ENCODE measurements at places on chromosomes 4 and X. TPM values are rescaled to one million over a fixed set of nuclear protein-coding genes. Genes with fewer than 3 reads are reported as not detected.

GRCh38 chrX:136467303-136467702, 20.4 kb upstream of the BRS3 start:
- DNase-seq: no peak
- H3K27me3 ChIP-seq: no peaks in the 10 kb centered on the region
- H3K36me3 ChIP-seq: no peaks in the 10 kb centered on the region
- H3K4me3 ChIP-seq: no peak overlapping the region
- H3K27ac ChIP-seq: no peak overlapping the region

DNA sequence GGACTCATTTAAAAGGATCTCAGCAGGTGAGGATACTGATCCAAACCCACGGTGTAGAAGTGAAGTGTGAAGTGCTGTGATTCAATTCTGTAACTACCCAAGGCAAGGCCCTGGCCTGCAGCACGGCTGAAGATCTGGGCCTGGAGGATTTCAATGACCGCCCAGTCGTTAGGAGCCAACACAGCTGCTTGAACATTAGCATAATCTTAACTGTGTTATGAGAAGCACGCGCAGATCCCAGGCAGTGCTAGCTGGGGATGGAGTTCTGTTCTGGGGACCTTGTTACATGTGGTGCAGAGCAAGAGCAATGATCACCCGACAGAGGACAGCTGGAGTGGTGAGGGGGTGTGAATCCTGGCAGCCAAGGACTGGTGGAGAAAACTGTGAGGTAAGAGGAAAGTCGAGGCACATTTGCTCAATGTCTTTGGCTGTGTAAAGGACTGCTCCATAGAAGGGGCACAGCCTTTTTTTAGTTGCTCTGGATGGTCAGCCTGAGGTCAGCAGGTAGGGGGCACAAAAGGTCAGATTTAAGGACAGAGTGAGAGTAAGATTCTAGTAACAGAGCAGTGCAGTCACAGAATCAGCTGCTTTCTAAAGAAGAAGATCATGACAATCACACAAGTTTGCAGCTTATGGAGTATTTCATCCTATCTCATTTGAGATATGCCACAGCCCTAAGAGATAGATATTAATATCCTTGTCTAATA, 181.8 kb downstream of the DCLK2 start:
- no peak for DNase-seq
- H3K36me3 ChIP-seq: peaks cover 7% of the 10 kb centered on the region
- H3K4me1 ChIP-seq: no peaks in the 10 kb centered on the region
- H3K27ac ChIP-seq: no peak overlapping the region
- H3K27me3 ChIP-seq: no peaks in the 10 kb centered on the region

- no peak for DNase-seq
- H3K4me3 ChIP-seq: peak overlapping the region; percentile 62
- H3K27me3 ChIP-seq: no peaks in the 10 kb centered on the region
- H3K4me1 ChIP-seq: peaks cover 73% of the 10 kb centered on the region
- H3K36me3 ChIP-seq: peaks cover 16% of the 10 kb centered on the region
These were observed 12.1 kb downstream of the GPRIN3 start for GRCh38 chr4:89295415-89295927.

DNA sequence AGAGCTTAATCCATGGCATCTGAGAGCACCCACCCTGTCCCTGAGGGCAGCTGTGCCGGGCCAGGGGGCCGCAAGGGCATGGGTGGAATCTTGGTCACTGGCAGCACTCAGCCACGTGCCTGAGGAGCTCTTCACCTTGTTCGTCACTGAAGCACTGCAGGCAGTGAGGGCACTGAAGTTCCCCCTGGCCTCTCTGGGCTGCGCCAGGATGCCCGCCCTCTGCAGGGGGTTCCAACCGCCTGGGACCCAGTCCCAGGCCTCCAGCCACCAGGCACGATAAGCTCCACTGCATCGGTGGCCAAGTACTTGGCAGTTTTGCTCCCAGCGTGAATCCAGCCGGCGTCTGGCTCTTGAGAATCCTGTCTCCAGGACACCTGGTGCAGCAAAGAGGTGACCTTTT, 96.4 kb upstream of the MED14 start:
- no peaks in the 10 kb centered on the region for H3K27me3 ChIP-seq
- no peak overlapping the region for H3K27ac ChIP-seq
- H3K4me1 ChIP-seq: no peaks in the 10 kb centered on the region
- no peak for DNase-seq
- H3K36me3 ChIP-seq: no peaks in the 10 kb centered on the region
- no peak overlapping the region for H3K4me3 ChIP-seq

DNA sequence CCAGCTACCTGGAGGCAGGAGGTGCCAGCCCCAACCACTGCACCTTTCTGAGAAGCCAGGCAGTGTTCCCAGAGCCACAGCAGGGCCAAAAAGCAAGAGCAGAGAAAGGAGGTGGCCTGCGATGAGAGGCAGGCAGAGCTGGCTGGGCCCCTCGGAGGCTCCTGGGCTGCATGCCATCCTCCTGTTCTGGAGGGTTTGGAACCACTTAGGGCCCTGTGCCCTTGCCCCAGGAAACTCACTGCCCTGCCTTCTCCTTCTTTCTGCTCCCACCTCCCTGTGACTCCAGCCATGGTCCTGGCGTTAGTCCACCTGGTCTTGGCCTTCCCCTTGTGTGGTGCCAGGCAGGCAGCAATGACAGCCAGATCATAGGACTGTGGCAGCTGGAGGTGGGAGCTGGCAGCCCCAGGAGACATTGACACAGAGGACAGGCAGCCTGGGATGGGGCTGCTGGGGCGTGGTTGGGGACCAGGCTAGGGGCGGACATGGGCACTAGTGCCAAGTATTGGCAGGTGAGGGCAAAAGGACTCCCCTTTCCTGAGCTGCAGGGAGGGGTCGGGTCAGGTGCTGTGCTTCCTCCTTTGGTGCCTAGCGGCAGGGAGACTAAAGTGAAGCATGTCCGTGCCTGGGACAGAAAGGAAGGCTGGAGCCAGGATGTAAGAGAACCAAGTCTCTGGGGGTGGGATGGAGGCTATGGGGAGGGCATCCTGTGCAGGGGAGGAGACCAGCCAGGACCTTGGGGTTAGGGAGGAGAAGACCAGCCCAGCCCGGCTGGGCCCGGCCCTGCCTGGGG, 1.4 kb downstream of the APLN start:
- DNase-seq: no peak
- no peaks in the 10 kb centered on the region for H3K4me1 ChIP-seq
- peaks cover 23% of the 10 kb centered on the region for H3K27me3 ChIP-seq

- no peaks in the 10 kb centered on the region for H3K27me3 ChIP-seq
- no peaks in the 10 kb centered on the region for H3K36me3 ChIP-seq
- no peak overlapping the region for H3K4me3 ChIP-seq
- H3K4me1 ChIP-seq: no peaks in the 10 kb centered on the region
- DNase-seq: no peak
These were observed 118.5 kb upstream of the NRK start for GRCh38 chrX:105703876-105704275.

DNA sequence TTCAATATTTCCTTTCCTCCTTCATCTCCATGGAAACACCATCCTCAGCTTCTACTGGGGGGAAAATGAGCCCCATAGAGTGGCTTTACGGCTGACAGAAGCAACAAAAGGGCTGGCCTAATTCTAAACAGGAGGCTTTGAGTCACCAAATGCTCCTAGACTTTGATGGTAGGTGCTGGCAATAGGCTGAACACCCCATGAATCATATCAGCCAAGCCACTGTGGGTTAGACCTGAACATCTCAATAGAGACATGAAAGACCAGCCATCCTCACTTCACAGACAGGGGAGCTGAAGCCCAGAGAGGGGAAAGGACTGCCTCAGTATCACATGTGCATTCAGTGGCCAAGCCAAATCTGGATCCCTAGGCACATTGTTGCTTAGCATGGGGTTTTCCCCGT, 107.6 kb downstream of the AMER1 start:
- no peaks in the 10 kb centered on the region for H3K4me1 ChIP-seq
- H3K4me3 ChIP-seq: no peak overlapping the region
- peak; percentile 1 for DNase-seq

DNA sequence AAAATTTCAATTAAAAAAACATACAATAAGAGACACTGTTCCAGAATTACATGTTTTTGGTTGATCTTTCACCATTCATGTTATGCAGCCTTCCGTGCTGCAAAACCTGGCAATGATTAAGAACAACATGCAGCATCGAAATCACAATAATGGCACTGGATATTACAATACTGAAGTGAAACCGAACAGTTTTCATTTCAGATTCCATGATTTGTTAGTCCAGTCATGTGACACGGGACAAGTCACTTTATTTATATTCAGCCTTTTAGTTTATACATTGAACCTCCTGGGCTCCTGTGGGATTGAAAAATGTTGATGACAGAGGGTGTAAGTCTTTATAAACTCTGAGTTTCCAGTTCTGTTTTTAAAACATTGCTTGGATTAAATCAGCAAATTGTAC, 142.5 kb upstream of the TTC29 start:
- H3K27me3 ChIP-seq: peaks cover 12% of the 10 kb centered on the region
- DNase-seq: no peak
- H3K36me3 ChIP-seq: no peaks in the 10 kb centered on the region

- no peak for DNase-seq
- H3K27me3 ChIP-seq: no peaks in the 10 kb centered on the region
- H3K27ac ChIP-seq: no peak overlapping the region
- H3K4me3 ChIP-seq: no peak overlapping the region
- no peaks in the 10 kb centered on the region for H3K36me3 ChIP-seq
These were observed 1.2 kb downstream of the PSAPL1 start for GRCh38 chr4:7433376-7434140.

DNA sequence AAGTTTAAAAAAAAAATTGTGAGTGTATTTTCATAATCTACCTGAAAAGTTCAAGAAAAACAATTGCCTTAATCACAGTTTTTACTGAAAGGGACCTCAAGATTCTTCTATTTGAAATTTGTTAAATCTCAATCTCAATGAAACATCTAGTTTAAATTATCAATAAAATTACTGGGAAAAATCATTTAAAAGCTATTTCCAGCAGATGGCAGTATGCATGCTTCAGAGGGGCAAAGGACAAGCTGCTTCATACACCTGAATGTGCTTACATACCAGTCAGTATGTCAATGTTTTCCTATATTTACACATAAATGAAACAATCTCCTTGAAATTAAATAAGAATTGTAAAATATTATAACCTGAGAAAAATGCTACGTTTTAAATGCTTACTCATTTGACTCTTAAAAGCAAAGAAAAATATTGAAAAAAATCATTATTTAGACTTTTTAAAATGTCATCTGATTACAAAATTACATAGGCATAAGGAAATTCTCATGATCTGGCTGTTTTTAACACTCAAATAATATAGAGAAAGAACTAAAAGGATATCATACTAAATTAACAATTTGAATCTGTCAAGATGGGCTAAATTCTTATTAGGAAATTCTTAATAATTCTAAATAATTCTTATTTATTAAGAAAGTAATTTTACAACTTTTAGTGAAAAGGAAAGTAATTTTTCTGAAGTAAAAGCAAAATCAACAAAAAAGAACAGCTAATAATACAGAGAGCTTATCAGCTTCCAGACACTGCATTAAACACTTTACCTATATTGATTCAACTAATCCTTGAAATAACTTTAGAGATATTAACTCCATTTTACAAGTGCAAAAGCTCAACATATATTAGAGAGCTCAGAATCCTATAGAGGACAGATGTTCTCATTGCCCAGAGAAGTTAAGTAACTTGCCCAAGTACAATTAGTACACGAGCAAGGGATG, 242.1 kb downstream of the ADAMTS3 start:
- no peak overlapping the region for H3K27ac ChIP-seq
- no peaks in the 10 kb centered on the region for H3K36me3 ChIP-seq
- no peak for DNase-seq
- H3K4me1 ChIP-seq: no peaks in the 10 kb centered on the region

GRCh38 chr4:7938609-7939376, 868 bp downstream of the AFAP1 start:
- peaks cover 15% of the 10 kb centered on the region for H3K27me3 ChIP-seq
- peaks cover 6% of the 10 kb centered on the region for H3K36me3 ChIP-seq
- peak overlapping the region; percentile 70 for H3K27ac ChIP-seq
- H3K4me3 ChIP-seq: peak overlapping the region; percentile 83

Gene CENPVL1
- not detected for total RNA-seq

Gene IL21
- not detected for total RNA-seq

Gene INPP4B
- total RNA-seq: 46.3 TPM

Gene C4orf36
- total RNA-seq: not detected

Gene PWWP3B
- not detected for total RNA-seq

Gene C1GALT1C1
- total RNA-seq: 13.3 TPM

Gene GYPA
- total RNA-seq: not detected

All from activated naive CD8-positive, alpha-beta T cell treated with anti-CD3 and anti-CD28 coated beads for 36 hours (primary cell).